ENCODE measurements at places on chromosomes 6 and 20. TPM values are rescaled to one million over a fixed set of nuclear protein-coding genes. Genes with fewer than 3 reads are reported as not detected.
A peak's percentile ranks its signal among the peaks of the same experiment; 100 is the strongest.

DNA sequence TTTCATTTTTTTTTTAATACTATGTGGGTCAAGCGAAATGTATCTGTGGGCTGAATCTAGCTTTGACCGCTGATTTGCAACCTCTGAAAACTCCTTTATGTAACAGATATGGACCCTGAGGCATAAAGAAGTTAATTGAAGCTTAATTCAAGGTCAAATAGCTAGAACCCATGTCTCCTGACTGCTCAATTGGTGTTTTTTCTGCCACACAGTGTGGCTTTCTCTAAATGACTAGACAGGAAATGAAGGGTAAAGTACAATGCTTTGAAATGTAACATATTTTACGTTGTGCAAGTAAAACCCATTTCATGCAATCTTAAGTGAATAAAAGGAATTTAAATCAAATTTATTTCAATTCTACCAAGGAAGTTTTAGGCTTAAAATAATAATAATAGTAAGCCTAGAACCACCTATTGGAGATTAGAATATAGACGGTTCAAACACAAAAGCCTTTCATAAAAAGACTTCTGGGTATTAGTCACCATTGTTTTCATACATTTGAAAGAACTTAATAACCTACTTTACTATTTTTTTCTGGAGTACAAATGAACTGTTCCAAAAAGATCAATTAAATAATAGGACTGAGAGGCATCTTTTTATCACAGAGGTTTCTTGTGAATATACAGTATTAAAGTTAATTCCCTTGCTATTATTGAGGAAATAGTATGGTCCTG lies 279.8 kb downstream of the EPHA7 start:
- DNase-seq: no peak

DNA sequence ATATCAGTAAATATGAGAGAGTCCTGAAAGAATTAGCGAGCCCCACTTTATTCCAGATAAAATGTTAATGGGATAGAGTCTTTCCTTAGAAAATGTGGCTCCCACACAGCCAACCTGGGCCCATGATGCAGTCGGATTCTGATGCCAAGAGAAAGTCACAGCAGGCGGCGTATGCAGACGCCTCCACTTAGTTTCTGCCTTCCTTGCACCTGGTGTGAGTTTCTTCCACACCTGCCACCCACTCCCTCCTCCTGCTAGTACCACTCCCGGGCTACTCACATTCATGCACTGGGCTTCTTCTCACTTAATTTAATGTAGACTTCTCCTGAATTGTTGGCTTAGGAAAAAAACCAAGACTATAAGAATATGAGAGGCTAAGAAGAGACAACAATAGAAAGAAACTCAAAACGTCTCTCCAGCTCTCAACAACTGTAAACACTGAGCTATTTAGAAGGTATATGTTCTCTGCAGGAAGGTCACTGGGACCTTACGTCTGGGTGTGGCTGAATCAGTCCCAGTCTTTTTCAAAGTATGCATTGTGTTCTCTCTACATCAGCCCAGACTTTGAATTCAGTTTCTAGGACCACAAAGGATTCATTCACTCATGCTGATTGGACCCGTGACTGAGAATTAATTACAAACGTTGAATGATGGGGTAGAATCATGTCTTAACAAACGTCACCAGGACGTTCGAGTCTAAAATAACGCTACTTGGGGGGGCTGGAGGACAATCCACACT lies 70.4 kb downstream of the GCNT2 start:
- DNase-seq: no peak

DNA sequence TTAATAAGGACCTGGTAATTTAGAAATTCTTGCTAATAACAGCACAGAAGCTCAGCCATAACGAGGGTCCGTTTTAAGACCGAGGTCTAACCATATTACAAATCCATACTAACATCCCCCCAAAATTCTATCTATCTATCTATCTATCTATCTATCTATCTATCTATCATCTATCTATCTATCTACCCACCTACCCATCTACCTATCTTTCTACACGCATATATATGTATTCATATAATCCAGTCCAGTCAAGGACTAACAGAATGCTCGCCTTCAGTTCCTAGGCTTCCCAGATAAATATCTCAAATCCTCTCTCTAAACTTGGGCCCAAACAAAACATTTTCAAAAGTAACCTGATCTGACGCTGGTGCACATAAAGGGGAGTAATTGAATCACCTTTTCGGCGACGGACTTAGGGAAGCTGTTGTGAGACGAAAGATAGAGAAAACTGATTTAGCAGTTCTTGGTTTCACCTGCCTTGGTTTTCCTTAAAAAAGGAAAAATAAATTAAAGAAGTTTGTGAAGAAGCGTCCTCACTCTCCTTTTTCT lies 14.5 kb downstream of the HMGN4 start:
- DNase-seq: no peak

GRCh38 chr20:49892260-49892659 lies 23.1 kb downstream of the SPATA2 start:
- DNase-seq: no peak

DNA sequence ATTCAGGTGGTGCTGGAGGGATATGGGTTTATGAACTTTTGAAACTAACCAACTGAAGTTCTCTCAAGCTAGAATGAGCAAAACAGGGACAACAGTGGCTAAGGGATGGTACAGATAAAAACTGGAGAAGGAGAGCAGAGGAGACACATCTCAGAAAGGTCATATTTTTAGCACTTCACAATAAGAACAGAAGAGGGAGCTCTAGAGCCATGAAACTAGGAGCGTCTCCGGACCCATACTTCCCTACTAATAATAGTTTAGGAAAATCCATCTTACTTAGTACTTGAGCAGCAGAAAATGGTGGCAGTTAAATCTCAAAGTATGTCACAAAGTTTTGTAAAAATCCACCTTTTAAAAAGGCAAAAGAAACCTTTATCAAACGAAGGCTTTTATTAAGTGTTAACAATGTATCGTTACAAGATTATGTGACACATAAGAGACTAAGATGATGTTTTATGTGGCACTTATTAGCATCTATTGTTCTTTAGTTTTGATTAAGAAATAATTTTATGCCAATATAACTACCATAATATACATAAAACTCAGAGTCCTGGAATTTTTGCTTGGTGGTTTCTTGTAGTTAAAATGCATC lies 278.6 kb downstream of the TBC1D32 start:
- peak; percentile 2 for DNase-seq

Gene ARMH2
- total RNA-seq: not detected

Gene SIRPB2
- 1.00 TPM for total RNA-seq

- no peak for DNase-seq
These were observed 175.7 kb downstream of the DLL1 start for GRCh38 chr6:170114956-170115855.

GRCh38 chr6:127737768-127738167 lies 160.8 kb downstream of the C6orf58 start:
- DNase-seq: no peak

Gene SLC32A1
- total RNA-seq: 13.7 TPM

DNA sequence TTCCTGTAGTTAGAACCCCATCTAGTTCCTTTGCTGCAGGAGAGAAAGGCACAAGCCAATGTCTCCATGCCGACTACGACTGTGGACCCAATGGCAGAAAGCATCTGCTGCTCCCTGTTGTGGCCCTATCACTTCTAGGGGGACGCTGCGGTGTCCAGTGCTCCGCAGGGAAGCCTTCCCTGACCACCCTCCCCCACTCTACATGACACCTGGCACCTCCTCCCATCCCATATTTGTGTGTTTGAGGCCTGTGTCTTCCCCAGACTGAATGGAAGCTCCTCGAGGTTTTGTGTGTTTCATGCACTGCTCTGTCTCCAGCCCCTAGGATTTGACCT lies 159.5 kb downstream of the DTNBP1 start:
- no peak for DNase-seq

DNA sequence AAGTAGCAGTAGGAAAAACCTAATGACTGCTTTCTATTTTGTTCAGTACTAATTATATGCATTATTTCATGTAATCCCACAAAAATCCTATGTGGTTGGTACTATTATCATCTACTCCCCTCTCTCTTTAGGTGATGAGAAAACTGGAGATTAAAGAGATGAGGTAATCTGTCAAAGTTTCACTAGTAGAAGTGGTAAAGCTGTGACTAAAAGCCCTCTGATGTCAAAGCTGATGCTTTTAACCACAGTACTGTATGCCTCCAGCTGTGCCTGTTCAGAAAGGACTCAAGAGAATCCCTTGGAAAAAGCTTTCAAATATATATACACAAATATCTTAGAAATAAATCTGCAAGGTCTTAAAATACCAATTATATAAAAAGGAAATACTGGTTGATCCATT lies 38.0 kb downstream of the PHIP start:
- no peak for DNase-seq

- DNase-seq: no peak
These were observed 12.5 kb downstream of the SIRT5 start for GRCh38 chr6:13586603-13587542.

Gene FOXF2
- total RNA-seq: 2.4 TPM

DNA sequence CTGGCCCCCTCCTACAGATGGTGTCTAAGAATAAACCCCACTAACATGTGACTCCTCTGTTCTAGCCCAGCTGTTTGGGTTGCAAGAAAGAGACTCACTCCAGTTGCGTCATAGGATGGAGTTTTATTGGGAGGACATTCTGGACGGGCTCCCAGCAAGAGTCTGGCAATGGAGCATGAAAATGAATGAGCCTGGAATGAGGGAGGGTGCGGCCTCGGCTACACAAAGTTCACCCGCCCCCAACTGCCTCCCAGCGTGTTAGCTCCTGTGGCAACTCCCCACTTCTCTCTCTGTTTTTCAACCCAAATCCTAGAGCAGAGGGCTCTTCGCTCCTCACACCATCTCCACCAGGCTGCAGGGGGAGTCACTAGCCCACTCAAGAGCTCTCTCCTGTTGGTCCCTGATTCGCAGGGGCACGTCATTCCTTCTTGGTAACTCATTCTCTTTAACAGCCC lies 5.1 kb upstream of the ADAM33 start:
- no peak for DNase-seq

- DNase-seq: no peak
These were observed 58.9 kb downstream of the SASH1 start for GRCh38 chr6:148401571-148401970.

Gene CDH26
- 1.2 TPM for total RNA-seq

DNA sequence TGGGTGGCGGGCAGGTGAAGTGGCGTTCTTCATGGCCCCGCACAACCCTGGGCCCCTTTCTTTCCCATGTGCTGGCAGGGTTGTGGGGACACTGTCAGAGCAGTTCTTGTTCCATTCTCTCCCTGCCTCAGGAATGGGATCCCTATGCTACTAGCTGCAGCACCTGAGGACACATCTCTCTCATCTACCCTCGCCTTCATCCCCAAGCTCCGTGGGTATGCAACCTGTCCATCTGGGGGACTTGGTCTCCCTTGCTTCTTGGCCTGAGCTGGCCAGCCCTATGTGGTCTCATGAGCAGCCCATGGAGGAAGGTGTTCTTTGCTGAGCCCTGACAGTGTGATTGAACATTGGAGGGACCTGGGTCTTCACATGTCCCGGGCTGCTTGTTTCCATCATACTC lies 24.2 kb downstream of the CST9L start:
- DNase-seq: no peak

Gene BCKDHB
- total RNA-seq: 21.1 TPM

Gene FKBP1A
- total RNA-seq: 73.8 TPM

Gene PNLDC1
- not detected for total RNA-seq

DNA sequence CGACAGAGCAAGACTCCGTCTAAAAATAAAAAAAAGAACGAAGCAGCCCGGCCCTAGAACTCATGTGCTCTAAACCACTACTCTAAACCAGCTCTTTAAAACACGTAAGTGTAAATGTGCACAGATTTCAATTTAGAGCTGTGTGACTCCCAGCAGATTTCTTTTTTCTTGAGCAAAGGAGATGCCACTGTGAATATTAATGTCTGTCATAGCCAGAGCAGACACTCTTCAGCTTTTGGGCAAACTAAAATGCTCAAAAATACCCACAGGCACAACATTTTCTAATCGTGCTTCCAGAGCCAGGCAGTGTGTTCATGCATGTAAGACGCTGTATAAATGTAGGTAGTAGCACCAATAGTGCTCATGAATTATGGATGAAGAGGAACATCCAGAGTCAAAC lies 218.9 kb upstream of the PLCB4 start:
- DNase-seq: no peak

DNA sequence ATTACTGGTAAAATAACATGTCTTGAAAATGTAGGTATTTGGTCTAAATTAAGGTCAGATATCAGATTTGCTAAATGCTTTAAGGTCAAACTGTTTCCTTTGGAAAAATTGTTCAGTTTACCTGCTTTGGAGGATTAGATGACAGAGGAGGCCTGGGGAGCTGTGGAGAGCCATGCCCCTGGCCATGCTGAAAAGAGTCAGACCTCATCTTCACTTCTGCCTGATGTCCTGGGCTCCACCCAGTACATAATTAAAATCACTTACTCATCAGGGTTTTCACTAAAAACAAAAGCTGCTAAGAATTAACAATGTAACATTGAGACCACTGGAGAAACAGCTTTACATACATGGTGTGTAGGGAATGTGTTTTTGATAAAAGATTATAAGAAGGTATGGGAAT lies 60.8 kb upstream of the UNC93A start:
- no peak for DNase-seq

- DNase-seq: no peak
These were observed 34.8 kb downstream of the IYD start for GRCh38 chr6:150403458-150404246.

GRCh38 chr6:122800906-122801305 lies 11.8 kb downstream of the SMPDL3A start:
- no peak for DNase-seq

- no peak for DNase-seq
These were observed 152.9 kb downstream of the RNASET2 start for GRCh38 chr6:166803471-166803870.

- DNase-seq: no peak
These were observed 247.4 kb downstream of the TBC1D32 start for GRCh38 chr6:121086876-121087275.

DNA sequence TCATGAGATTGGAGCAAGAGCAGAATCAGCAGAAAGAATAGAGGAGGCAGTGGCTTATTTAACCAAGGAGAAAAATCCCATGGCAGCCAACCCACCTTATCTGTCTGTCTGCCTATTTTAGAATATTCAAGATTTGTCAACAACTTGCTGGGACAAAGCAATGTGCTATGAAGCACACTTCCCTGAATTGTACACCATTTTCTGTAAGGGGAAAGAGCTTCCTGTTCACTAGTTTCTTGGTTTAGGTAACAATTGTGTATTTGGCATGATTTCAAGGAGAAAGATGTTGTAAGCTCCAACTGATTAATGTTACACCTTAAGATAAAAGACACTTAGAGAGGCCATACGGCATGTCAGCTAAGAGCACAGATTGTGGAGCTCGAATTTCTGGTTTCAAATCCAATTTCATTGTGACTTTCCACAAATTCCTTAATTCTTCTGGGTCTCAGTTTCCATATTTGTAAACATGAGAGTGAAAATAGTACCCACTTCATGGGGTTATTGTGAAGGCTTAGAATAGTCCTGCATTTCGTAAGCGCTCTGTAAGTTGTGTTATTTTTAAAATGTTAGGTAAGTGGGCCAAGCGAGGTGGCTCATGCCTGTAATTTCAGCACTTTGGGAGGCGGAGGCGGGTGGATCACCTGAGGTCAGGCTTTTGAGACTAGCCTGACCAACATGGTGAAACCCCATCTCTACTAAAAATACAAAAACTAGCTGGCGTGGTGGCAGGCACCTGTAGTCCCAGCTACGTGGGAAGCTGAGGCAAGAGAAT lies 4.8 kb upstream of the MUC22 start:
- DNase-seq: no peak

Gene POU3F2
- total RNA-seq: 27.4 TPM
